ENCODE measurements at places on chromosomes 3 and 15. TPM values are rescaled to one million over a fixed set of nuclear protein-coding genes. Genes with fewer than 3 reads are reported as not detected.

Gene UROC1
- total RNA-seq, result not detected

Gene POC1A
- 9.8 TPM for total RNA-seq

Gene TRIM42
- total RNA-seq, result not detected

Gene P3H2
- 60.2 TPM for total RNA-seq

Gene GUCA1C
- total RNA-seq, result not detected

Gene CX3CR1
- not detected for total RNA-seq

Gene PYDC2
- not detected for total RNA-seq

Gene THSD4
- total RNA-seq, result 38.2 TPM

Gene HRH1
- total RNA-seq, result 14.8 TPM

Gene TERC
- 2.9 TPM for total RNA-seq

Gene RETNLB
- not detected for total RNA-seq

Gene MPI
- 31.4 TPM for total RNA-seq

Gene FRMD5
- total RNA-seq, result 0.98 TPM

Gene CSTA
- 145 TPM for total RNA-seq

Gene SNTN
- not detected for total RNA-seq
